ENCODE measurements at places on chromosomes 7 and 10. TPM values are rescaled to one million over a fixed set of nuclear protein-coding genes. Genes with fewer than 3 reads are reported as not detected.

CCDC3 gene
- total RNA-seq, result 21.1 TPM

OPN1SW gene
- total RNA-seq, result not detected

LRRC18 gene
- not detected for total RNA-seq

GBF1 gene
- total RNA-seq, result 40.7 TPM

CLRN3 gene
- not detected for total RNA-seq

TMEM139 gene
- total RNA-seq, result not detected

PRSS2 gene
- not detected for total RNA-seq

LAMB1 gene
- total RNA-seq, result 614 TPM

MYPN gene
- 0.26 TPM for total RNA-seq

LRRN3 gene
- 42.8 TPM for total RNA-seq

CDK6 gene
- 19.8 TPM for total RNA-seq

NPTX2 gene
- 9.9 TPM for total RNA-seq

IL15RA gene
- total RNA-seq, result 7.3 TPM

AKR1C1 gene
- 330 TPM for total RNA-seq

NYAP1 gene
- 0.13 TPM for total RNA-seq

C10orf67 gene
- total RNA-seq, result not detected

NCAPG2 gene
- total RNA-seq, result 25.1 TPM

MINPP1 gene
- 19.5 TPM for total RNA-seq

CCDC71L gene
- total RNA-seq, result 24.2 TPM

ARHGEF35 gene
- 3.0 TPM for total RNA-seq

SFTPD gene
- not detected for total RNA-seq

MNX1 gene
- total RNA-seq, result not detected

SPDYE8 gene
- total RNA-seq, result not detected

RELN gene
- 1.3 TPM for total RNA-seq

GHRHR gene
- total RNA-seq, result not detected

ASAH2 gene
- 0.26 TPM for total RNA-seq

HYAL4 gene
- not detected for total RNA-seq

KCP gene
- total RNA-seq, result not detected

SPRN gene
- 0.12 TPM for total RNA-seq

FKBP6 gene
- not detected for total RNA-seq

TAS2R41 gene
- not detected for total RNA-seq

Measured in aortic smooth muscle cell (primary cell).